ENCODE measurements at places on chromosomes 2 and 18.

- DNase-seq = no peak
These were observed 25.6 kb upstream of the ZNF407 start for GRCh38 chr18:74571895-74572680.

- DNase-seq = no peak
These were observed 106.7 kb downstream of the ACKR3 start for GRCh38 chr2:236676136-236676873.

DNA sequence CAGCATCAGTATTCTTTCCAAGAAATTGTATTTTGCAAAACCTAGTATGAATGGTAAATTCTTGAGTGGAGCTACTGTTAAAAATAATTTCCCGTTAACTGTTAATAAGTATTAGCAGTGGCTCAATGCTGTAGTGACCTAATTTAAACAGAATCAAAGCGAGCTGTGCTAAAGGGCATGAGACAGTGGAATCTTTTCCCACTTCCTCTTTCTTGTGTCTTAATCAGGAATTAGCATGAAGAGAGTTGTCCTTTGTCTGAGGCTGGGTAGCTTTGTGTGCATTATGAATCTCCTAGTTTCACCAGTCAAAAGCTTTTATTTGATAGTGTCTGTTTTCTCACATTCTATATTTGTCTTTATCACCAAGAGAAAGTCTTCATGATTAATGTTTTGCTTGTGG lies 298.8 kb upstream of the GCFC2 start:
- no peak for DNase-seq

- no peak for DNase-seq
These were observed 763.6 kb downstream of the ADCYAP1 start for GRCh38 chr18:1668279-1668678.

GRCh38 chr18:41842886-41843285 lies 112.1 kb upstream of the PIK3C3 start:
- no peak for DNase-seq

- no peak for DNase-seq
These were observed 8.8 kb upstream of the POLI start for GRCh38 chr18:54260396-54261072.

DNA sequence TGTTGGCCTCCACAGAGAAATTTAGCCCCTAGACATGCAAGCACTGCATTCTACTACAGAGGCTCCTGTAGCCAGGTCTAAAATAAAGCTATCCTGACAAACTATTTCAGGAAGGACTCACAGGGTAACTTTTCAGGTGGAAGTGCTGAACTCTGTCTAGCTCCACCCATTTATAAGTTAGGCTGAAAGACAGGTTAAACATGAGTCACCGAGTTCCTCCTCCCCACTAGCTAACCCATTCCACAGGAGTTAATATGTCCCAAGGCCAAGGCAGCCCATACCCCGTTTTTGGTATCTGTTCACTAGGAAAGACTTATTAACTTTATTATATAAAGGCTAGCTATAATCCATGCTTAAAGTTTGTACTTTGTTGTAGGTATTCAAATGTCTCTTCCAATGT lies 3.5 kb downstream of the CWC22 start:
- DNase-seq = no peak

DNA sequence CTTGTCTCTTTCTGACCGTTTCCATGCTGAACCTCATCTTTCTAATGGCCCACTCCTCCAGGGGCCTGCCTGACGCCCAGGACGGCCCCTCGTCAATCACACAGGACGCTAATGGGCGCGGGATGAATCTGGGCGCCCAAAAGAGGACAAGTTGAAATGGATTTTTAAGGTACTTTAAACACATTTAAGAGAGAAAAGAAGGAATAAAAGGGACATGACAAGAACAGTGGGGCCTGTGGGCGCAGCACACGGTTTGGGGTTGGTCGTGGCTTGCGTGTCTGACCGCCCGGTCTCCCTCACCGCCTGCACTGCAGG lies 607 bp upstream of the UBE2F start:
- DNase-seq = no peak

DNA sequence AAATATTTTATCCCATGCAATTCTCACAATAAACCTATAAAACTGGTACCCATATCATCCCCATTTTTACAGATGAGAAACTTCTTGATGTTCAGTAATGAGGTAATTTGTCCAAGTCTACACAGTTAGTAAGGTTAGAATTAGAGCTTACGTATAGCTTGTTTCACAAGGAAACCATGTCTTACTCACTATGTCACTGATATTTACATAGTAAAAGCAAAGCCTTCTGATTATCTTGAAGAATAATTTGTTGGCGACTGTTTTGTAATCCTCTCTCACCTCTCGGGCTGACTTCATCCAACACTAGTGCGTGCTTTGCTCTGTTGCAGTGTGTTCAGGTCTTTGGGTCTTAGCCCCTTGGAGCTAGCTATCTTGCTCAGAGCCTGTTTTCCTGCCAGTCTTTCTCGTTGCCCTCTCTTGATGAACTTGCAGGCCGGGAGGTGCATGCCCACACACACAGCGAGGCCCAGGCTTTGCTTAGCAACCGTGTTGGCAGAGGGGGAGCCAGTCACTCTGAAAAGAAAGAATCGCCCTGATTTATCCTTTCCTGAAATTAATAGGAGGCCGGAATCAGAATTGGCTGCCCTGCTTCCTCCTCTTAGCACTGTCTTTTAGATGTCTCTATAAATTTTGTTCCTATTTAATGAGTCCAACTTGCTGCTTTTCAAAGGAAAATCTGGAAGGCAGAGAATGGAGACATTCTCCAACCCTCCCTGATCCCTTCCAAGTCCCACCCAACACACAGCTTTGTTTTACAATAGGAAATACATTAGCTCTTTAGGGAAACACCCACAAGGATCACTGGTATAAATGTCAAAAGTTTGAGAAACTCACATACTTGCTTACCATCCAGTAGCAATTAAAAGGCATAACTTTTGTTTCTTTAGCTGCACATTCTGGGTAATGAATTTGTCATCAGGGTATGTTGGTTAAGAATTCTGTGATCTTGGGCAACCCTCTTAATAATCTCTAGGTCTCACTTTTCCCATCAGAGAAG lies 97.6 kb upstream of the SEC11C start:
- DNase-seq = no peak

DNA sequence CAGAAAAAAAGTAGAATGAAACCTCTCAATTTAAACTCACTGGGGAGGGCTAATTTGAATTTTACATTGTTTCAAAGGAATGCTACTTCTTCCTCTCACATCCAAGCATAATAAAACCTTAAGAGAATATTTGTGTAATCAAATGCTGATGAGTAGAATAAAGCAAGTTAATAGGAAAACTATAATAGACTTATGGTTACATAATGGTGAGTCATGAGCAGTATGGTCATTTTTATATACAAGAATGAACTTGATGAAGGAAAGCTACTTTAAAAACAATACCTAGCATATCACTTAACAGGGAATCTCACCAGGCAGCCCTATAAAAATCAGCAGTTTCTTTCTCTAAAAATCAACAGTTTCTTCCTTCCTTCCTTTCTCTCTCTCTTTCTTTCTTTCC lies 80.3 kb downstream of the VSNL1 start:
- DNase-seq = no peak

- no peak for DNase-seq
These were observed 504.0 kb downstream of the EPHA4 start for GRCh38 chr2:221068123-221068522.

DNA sequence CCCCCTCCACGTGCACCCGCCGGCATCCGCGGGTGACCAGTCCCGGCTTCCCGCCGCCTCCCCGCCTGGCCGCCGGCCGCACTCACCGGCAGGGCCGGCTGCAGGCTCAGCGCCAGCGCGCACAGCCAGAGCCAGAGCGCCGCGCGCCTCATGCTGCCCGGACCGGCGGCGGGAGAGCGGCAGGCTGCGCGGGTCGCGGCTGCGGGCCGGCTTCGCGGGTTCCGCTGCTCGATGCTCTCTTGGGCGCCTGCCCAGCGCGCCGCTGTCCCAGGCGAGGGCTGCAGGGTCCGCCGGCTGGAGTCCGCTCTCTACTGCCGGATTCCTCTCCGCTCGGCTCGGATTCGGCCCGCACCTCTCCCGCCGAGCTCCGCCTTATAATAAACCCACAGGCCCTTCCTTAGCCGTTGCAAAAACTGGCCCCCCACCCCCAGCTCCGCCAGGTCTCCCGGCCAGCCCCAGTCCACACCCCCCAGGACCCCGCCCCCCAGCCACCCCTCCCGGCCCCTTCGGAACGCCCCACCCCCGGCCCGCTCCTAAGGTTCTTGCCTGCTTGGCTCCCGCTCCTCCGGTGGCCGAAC lies at the start of gene SDC1:
SDC1 (minus strand) TSS at position 415 of the 578 bp plus-strand sequence; CDS start at position 152, 263 bp downstream.
- no peak for DNase-seq

DNA sequence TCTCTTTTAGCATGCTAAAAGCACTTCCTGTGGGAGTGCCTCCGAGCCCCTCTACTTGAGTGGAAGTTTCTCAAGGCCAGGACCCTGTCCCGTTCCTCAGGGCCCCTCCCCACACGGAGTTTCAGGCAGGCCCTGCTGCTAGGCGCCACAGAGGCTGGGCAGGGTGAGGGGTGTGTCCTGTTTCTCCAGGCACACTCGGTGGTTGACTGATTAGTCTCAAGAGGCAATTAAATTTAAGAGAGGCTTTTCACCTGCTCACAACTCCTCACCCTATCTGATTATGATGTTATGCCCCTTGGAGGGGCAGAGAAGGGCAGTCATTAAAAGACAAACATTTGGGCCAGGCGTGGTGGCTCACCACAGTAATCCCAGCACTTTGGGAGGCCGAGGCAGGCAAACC lies 160.8 kb upstream of the HAAO start:
- DNase-seq = no peak

DNA sequence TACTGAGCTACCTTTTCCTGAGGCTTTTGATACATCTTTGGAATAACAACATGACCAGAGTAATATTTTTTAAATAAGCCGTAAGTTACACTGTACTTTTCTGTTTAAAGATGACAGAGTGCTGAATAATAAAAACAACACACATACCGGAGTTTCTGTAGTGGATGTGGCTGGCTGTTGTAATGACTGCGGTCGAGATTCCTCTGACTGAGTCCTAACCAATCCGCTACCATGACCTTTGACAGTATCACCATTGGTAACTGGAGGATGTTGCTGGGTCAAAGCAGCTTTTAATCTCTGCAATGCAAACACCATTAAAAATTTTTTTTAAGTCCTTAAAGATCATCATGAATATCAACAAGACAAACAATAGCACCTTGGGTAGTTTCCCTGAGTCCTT lies 70.7 kb downstream of the ATF2 start:
- no peak for DNase-seq

GRCh38 chr2:137185378-137186078 lies 420.2 kb downstream of the THSD7B start:
- DNase-seq = no peak

- DNase-seq = no peak
These were observed 42.3 kb downstream of the CRIM1 start for GRCh38 chr2:36397728-36398413.

DNA sequence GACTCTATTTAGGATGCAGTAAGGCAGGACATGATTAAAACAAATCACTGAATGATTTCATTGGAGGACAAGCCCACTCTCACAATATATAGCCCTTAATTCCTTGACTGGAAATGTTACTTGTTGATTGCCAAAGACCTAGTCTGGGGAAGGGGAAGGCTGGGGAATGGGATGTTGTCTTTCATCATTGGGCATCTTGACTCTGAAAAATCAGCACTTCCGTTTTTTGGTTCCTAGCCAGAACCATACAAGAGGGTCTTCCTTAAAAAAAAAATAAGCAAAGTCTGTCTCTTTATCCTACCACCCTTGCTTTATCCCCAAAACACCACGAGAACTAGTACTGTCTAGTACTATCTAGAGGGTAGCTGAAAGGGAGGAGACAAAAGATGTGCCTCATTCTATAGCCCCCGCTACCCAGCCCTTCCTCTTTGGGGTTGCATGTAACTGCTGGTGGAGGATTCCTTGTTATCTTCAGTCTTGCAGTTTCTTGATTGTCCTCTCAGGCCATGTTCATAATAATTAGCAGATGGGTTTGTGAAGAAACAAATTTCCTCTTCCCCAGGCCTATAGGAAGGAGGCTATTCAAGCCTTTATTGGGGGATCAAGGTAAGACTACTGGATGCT lies 55.8 kb downstream of the NEMP2 start:
- DNase-seq = no peak

- no peak for DNase-seq
These were observed 12.1 kb upstream of the SRSF7 start for GRCh38 chr2:38763228-38763627.

DNA sequence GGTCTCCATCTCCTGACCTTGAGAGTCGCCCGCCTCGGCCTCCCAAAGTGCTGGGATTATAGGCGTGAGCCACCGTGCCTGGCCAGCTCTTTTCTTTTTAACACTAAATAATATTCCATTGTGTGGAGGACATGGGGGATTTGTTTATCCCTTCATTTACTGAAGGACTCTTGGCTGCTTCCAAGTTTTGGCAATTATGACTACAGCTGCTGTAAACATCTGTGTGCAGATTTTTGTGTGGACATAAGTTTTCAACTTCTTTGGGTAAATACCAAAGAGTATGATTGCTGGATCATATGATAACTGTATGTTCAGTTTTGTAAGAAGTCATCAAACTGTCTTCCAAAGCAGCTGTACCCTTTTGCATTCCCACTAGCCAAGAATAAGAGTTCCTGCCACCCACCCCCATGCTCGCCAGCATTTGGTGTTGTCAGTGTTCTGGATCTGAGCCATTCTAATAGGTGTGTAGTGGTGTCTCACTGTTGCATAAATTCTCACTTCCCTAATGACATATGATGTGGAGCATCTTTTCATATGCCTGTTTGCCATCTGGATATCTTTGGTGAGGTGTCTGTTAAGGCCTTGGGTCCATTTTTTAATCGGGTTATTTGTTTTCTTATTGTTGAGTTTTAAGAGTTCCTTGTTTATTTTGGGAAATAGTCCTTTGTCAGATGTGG lies 52.2 kb downstream of the TNFRSF11A start:
- no peak for DNase-seq

DNA sequence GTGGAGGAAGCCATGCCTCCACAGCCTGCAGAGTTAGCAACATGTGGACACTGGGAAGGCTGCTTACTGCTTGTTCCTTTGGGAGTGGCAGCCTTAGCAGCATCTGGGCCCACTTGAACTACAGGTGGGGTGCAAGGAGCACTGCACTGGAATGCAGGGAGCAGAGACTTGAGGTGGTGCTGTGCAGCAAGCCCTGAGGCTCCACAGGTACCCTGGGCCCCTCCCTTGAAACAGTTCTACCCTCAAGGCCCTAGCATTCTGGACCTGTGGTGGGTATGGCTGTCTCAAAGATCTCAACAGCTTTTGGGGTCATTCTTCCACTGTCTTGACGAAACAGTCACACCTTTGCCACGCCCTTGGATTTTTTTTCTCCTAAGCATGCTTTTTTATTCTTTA lies 13.5 kb downstream of the UBR3 start:
- no peak for DNase-seq

DNA sequence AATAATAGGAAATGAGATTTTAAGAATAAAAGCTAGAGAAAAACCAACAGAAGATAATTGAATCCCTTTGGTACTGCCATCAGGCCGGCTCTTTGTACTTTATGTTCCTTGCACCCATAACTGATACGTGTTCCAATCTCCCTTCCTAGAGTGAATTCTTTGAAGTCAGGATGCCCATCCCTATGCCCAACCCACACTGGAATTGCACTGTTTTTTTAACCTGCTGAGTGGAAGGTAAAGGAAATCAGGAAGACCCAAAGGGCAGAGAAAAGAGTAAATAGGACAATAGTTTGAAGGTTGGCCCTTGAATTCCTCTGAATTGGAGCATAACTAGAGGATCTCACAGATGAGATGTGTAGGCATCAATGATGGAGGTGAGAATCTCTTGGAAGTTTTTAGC lies 4.4 kb upstream of the ATG16L1 start:
- DNase-seq = no peak
